CD8-positive, alpha-beta memory T cell (primary cell): ENCODE measurements at places on chromosomes 4 and X. TPM values are rescaled to one million over a fixed set of nuclear protein-coding genes. Genes with fewer than 3 reads are reported as not detected.

ERCC6L gene
- 0.43 TPM for polyA plus RNA-seq

SH2D1A gene
- 151 TPM for polyA plus RNA-seq

DNA sequence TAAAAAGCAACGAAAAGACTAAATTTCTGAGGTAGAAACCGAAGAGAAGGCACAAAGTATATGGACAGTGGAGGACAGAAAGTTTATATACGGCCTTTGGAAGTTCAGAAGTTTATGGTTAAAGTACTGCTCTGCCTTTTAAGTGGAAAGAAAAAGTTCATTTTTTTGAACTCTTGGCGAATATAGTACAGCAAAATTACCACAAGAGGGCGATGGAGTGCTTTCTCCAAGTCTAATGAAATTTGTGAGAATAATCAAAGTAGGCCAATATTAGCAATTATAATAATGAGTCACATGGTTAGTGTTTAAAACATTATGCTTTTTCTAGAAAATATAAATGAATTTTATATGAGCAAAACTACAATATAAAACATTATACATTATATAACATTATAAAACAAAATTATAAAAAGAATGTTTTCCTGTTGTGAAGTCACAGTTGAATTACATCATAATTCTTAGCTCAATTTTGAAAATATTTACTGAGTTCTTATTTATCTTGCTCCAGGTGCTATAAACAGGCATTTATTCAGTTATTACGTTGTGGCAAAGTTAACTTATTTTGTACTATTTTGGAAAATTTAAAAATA, 136.2 kb upstream of the BMPR1B start:
- DNase-seq: no peak

DNA sequence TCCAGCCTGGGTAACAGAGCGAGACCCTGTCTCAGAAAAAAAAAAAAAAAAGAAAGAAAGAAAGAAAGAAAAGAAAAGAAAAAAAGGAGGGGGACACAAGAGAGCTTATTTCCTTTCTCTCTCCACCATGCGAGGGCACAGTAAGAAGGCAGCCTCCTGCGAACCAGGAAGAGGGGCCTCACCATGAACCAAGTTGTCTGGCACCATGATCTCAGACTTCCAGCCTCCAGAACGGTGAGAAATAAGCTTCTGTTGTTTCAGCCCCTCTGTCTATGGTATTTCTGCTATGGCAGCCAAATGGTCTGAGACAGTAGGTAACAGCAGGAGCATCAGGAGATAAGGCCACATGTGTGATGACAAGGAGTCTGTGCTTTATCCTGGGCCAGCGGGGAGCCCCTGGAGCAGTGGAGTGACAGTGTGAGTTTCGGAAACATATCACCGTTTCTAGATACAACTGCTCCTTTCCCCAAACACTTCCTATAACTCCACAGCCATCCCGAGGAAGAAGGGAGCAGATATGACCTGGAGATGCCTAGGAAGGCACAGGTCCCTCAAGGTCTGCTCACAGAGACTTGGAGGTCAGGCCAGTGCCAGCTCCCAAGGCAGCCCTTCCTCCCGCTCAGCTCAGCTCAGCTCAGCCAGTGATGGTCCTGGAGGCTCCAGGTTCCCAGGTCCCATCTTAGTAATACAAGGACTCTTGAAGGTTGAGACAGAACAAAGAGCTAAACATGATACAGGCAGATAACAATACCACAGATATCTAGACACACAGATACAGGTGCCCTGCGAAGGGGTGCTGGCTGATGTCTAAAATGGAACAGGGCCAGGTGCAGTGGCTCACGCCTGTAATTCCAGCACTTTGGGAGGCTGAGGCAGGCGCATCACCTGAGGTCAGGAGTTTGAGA, 17.7 kb downstream of the JAKMIP1 start:
- DNase-seq: no peak

GRCh38 chr4:2950221-2950989, 12.8 kb downstream of the NOP14 start:
- no peak for DNase-seq

DNA sequence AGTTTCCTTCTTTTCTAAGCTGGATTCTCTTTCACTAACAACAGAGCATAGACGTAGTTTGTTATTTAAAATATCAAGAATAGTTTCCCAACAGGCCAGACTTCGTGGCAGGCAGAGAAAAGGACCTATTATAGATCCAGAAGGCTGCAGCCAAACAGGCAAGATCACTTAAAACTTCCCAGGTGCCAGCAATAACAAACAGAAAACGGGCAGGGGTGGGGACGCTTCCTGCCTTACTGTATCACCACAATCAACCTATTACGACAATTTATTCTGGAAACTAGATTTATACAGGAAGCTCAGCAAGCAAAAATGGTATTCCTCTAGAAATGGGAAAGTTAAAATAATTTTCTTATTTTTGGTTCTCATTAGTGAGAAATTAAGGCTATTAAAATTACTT, 22.1 kb downstream of the RWDD4 start:
- no peak for DNase-seq

DNA sequence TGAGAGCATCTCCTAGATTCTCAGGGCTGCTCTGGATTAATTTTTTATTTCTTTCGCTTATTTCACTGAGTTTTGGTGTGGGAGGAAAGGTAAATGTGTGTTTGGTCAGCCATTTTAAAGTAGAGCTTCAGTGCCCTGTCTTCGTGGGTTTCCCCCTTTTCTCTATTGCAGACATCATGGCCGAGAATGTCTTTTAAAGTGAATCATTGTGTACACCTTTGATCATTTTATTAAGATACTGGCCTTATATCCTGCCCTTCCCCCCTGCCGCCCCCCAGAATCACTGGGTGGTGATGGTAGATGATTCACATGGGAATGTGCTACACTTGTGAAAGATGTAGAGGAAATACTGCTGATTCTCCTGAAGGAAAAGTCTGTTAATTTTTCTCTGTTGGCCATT, 23.8 kb downstream of the CDKL5 start:
- no peak for DNase-seq
